CD4-positive, CD25-positive, alpha-beta regulatory T cell (primary cell): ENCODE measurements at places on chromosomes 2 and 18. TPM values are rescaled to one million over a fixed set of nuclear protein-coding genes. Genes with fewer than 3 reads are reported as not detected.
A peak's percentile ranks its signal among the peaks of the same experiment; 100 is the strongest.

NPHP1 gene
- polyA plus RNA-seq = not detected

ANKRD62 gene
- polyA plus RNA-seq = not detected

ZNF519 gene
- 8.2 TPM for polyA plus RNA-seq

TUBB8B gene
- polyA plus RNA-seq = not detected

C1GALT1C1L gene
- 0.30 TPM for polyA plus RNA-seq

TPO gene
- 0.57 TPM for polyA plus RNA-seq

MDH1B gene
- polyA plus RNA-seq = not detected

DNA sequence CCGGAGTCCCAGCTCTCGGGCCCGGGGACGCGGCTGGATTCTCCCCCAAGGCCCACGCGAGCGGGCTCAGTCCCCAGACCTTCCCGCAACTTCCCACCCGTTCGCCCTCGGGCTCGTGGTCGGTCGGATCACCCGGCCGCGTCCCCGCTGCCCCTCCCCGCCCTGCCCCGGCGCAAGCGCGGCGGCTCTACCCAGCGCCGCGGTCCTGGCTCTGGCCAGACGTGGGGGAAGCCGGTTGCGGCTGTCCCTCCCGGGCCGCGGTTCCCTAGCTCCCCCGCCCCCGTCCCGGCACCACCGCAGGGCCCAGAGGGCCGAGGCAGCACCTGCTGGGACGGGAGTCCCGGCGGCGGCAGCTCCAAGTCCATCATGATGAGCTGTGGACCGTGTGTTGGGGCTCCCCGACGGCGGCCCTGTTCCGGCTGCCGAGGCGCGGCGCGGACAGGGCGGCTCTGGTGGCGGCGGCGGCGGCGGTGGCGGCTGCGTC is 276 bp downstream of the NFE2L2 start:
- DNase-seq = no peak

DNA sequence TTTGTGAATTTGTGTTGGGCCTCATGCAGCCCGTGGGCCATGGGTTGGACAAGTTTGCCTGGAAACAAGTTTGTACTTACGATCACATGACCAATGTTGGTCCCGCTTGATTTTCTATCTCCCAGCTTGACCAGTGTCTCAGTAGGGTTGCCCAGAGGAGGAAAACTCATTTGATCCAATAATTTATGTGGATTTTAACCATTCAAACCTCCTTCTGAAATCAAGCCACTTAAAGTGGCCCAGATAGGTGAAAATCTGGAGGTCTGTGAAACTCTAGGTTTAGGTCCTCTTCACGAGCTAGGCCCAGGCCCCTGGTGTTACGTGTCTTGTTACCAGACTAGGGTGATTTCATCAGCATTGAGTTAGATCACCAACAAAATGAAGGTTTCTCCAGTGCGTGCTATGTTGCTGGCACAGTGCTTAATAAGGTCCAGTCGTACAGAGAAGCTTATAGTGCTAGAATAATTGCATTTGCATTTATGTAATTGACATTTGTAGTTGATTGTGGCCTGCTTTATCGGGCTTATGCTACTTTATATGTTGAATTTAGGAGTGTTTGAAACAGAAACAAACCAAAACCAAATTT is 4.4 kb downstream of the ACTR2 start:
- no peak for DNase-seq

GRCh38 chr2:216819055-216819454 is 40.8 kb downstream of the TNP1 start:
- DNase-seq = no peak

- DNase-seq = no peak
These were observed 61.2 kb downstream of the ACYP2 start for GRCh38 chr2:54176577-54176976.

GRCh38 chr2:85502720-85503119 is 36.2 kb upstream of the MAT2A start:
- DNase-seq = no peak

DNA sequence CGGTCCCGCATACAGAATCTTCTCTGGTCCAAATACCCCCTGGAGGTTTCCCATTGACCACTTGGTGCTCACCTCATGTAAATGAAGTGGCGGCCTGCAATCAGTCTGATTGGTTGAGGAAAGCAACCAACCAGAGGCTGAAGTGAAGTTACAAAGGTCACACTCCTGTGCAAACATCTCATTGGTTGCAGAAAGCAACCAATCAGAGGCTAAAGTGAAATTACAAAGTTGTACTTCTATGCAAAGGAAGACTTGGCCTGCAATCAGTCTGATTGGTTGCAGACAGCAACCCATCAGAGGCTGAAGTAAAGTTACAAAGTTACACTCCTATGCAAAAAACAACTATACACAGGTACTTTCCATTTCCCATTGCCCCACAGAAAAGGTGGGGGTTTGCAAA is 2.5 kb upstream of the SP100 start:
- no peak for DNase-seq

DNA sequence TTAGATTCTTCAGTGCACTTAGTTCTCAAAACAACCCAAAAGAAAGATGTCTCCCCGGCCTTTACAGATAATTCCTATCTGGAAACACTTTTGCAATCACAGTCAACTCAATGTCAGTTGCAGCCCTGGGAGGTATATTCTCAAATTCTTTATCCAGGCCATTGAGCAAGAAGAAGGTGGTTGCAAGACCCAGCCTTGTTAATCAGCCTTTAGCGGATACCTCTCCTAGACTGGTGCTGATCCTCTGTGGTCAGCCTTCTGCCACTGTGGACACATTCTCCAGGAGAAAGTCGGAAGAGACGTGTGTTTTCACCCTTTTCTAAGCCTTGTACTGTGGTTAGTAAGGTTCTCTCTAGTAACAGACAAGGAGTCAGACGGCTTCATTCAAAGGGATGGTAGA is 7.8 kb upstream of the FZD7 start:
- DNase-seq = no peak

DNA sequence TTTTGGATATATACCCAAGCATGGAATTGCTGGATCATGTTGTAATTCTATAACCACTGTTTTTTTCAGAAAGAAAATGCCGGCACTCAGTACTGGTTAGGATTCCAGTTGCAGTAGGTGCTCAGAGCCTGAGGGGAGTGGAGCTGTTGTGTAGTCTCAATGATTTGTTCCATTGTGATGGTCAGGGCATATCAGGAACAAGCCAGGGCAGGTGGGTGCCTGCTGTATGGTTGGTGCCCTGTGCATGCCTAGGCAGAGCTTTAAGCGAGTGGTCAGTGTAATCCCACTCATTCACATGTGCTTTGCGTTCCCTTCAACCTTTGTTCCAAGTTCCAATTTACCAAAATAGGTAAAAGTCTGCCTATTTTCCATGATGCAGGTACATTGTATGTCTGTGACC is 100.9 kb downstream of the FHOD3 start:
- no peak for DNase-seq

DNA sequence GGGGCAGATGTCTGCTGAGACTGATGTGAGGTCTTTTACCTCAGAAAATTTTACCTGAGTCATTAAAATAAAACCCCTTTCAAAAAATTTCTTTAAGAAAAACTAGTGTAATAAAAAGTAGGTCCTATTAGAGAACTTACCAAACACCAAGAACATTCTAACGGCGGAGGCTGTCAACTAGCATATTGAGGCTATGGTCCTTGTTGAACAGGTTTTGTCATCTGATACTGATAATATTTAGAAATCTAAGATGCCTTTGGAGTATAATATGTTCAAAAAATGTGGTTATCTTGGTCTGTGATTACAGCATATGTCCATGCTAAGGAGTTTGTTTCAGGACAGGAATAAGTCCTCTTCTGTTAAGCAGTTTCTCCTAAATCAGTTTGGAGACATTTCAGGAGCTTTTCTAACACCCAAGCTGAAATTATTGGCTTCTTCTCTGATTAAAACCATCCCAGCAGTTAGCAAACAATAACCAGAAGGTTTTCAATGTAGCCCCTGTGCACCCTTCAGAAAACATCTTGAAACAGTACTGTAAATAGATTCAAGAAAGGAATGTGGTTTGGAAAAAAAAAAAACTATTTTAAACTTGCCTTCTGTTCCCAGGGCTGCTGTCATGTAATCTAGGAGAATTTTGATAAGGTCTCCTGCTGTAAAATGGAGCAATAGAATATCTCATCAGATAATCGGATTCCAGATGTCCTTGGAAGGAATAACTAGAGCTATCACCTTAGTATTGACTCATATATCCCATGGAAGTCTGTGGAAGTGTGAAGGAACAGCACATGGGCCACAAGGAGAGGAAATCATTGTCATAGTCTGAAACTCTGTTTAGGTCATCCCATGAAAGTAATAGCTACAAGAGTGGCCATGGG is 58.7 kb upstream of the B3GNT2 start:
- no peak for DNase-seq

GRCh38 chr2:215144106-215144875 is 5.9 kb upstream of the ABCA12 start:
- DNase-seq = no peak

DNA sequence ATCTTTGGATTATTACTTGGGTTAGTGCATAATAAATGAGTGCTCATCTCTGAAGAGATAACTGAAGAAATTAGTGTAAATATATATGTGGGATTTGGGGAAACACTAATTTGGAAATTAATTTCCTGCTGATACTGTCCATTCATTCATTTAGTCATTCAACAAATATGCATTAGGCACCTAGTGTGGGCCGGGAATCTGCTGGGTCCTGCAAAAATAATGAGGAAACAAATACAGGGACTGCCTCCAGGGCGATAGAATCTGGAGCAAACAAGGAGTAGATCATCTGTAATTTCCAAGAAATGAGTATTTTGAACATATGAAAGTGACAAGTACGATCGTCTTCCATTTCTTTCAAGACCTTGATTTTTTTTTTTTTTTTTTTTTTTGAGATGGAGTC is 203.7 kb upstream of the LYPD1 start:
- DNase-seq = no peak

DNA sequence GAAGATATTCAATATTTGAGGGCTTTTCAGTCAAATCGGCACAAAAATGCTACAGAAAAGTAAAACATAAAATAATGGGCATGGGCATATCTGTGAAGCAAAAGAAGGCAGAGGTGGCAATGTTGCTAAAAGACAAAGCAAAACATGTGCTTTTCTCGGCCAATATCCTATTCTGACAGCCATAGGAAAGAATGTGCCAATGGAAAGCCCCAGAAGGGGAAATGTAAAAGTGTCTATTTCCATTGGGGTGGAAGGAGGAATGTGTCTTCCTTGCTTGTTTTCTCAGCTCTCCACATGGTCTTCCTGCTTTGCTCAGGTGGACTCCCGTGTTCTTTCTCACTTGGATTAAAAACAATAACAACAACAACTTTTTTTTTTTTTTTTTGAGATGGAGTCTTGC is 13.7 kb upstream of the PER2 start:
- DNase-seq = no peak

GRCh38 chr2:173876833-173877413 is 88.2 kb downstream of the SP3 start:
- DNase-seq = no peak

- DNase-seq = peak; percentile 77
These were observed 19.0 kb downstream of the TMSB10 start for GRCh38 chr2:84924173-84925106.

- DNase-seq = no peak
These were observed 36.5 kb downstream of the ZRANB3 start for GRCh38 chr2:135494503-135494902.

DNA sequence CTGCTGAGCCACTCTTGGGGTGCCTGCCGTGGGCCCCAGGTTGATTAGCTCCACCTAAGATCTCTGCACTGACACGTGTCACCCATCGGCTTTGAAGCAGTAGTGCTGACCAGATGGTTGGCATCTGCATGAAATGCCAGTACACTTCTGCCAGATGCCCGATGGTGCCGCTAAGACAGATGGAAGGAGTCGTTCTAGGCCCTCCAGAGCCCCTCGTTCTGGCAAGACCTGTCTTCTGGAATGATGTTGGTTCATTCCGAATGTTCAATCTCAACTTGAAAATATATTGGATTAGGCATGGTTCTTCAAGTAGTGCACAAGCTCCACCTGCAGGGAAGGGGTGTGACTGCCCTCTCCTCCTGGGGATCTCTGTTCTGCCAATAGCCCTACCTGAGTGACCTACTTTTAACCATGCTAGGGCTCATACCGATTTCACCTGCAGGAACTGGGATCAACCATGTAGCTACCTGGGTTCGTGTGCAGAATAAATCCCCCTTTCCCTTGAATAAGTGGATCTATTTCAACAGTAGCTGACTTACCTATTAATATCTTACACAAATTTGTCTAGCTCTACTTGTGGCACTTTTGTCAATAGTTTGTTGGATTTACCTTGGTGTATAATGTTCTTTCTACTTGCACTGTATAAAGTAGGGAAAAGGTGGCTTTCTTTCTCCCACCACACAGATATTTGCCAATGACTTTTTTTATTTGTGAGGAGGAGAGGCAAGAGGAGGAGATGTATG is 342.6 kb downstream of the CTNNA2 start:
- no peak for DNase-seq

DNA sequence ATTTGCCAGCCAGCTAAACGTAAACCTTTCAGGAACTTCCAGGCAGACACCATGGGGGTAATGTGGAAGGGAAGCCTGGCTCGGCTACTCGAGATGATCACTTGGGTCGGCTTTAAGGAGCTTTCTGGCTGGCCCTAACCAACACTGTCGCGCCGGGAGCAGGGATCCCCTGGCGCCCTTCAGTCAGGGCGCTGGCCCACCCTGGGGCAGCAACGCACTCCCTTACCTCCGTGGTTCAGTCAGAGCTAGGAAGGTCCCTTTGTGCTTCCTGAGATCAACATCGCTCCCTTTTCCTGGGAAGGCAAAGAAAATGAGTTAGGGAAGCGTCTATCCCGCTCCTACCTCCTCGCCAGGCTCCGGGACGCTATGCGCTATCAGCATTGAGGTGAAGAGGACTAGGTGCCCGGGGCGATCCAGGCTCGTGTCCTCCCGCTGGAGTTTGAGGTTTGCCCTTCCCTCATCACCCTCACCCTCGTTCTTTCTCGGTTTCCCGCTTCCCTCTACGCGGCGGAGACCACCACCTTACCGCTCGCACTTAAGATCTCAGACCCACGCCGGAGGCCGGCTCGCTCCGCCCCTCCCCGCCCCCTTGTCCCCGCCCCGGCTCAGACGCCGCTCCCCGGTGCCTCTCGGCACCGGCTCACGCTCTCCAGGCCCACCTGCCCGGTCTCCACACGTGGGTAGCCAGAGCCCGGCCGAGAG is 449 bp upstream of the ATRAID start:
- DNase-seq = no peak
